ENCODE measurements at places on chromosomes 5 and 9.

- DNase-seq = peak; percentile 29
Observed at GRCh38 chr9:2722715-2723114, 5.4 kb downstream of the KCNV2 start.

GRCh38 chr5:142810081-142810480 is 39.9 kb downstream of the ARHGAP26 start:
- DNase-seq = no peak

- no peak for DNase-seq
Observed at GRCh38 chr5:137836298-137836697, 31.4 kb upstream of the MYOT start.

DNA sequence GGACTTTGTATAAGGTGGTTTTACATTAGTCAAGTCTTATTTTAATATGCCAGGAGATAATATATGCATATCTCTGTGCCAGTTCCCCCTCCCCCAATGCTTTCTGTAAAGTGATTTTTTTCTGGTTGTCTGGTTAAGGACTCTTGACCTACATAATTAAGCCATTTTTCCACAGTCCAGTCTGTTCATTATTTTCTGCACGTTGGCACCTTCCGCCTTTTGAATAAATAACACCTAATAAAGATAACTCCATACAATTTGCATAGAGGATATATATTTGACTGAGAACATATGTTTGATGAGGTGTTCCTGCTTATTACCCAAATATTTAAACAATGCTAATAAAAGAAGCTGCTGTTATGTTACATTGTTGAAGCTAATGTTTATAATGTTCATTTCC is 320.9 kb downstream of the DMAC1 start:
- DNase-seq = no peak

DNA sequence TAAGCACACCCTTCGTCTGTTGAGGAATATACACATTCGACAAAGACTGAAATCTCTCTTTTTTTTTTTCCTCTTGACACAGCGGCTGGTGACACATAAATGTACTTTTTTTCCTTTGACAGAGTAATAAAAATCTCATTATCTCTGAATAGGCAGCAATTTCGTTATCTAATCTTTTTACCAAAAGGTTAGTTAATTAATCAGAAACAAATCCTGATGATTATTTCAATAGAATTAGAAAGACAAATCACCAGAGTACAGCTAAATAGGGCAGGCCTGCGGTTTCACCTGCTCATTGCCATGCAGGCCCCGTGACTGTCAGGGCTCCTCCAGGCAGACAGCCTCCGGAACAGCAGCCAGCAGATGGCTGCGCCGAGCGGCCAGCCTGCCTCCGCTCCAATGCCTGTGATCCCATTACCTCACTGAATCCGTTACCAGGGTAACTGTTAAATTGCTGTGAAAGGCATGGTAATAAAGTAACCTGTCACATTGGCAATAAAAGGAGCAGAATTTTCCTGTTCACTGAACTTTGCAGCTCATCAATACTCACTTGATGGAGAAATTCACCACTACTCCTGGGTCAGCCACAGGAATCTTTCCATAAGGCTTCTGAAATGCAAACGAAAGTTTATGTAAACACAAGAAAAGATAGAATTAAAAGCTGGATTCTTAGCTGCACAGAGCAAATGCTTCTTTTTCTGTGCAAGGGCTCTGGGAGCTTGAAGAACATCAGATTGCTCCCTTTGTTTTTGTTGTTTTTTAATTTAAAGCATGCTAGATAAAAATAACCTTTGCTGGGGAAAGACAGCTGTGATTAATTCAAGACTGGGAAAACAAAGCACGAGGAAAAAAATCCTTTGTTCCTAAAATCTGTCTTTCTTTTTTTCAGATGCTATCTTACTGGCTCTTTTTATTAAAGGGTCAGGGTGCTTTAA is 666.4 kb upstream of the ZNF608 start:
- DNase-seq = peak; percentile 76

- no peak for DNase-seq
Observed at GRCh38 chr5:17182981-17183380, 34.5 kb upstream of the BASP1 start.

DNA sequence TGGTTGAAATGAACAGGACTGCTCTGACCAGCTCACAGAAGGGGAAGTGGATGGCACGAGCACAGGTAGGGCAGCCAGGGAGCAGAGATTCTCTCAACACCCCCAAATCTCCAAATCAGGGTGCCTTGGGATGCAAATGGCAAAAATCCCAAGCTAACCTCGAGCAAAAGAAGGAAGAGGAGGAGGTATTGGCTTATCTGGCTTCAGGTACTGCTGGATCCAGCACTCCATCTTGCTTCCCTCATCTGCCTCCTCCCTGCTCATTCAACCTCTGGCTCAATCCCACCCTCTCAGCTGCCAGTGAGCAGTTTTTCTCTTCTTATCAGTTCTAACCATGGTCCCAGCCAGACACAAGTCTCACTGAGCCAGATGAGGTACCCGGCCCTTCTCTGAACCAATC is 41.6 kb upstream of the GGTA1 start:
- DNase-seq = no peak

GRCh38 chr9:94159069-94159939 is 75.0 kb downstream of the PTPDC1 start:
- DNase-seq = no peak

DNA sequence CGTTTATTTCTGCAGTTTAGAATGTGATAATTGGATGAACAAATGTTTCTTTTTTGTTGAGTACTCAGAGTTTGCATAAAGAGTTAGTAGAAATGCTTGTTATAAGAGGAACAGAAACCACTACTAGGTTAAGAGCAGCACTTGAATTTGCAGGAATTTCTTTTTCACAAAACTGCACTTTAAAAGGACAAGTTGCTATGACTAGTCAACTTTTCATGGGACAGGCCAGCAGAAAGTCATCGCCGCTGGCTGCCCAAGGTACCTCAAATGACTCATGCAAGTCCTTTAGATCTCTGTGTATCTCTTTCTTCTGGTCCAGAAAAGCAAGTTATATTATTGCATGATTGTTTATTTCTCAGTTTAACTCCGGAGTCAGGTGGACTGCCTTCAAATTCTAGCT is 97.3 kb upstream of the HMHB1 start:
- DNase-seq = no peak

DNA sequence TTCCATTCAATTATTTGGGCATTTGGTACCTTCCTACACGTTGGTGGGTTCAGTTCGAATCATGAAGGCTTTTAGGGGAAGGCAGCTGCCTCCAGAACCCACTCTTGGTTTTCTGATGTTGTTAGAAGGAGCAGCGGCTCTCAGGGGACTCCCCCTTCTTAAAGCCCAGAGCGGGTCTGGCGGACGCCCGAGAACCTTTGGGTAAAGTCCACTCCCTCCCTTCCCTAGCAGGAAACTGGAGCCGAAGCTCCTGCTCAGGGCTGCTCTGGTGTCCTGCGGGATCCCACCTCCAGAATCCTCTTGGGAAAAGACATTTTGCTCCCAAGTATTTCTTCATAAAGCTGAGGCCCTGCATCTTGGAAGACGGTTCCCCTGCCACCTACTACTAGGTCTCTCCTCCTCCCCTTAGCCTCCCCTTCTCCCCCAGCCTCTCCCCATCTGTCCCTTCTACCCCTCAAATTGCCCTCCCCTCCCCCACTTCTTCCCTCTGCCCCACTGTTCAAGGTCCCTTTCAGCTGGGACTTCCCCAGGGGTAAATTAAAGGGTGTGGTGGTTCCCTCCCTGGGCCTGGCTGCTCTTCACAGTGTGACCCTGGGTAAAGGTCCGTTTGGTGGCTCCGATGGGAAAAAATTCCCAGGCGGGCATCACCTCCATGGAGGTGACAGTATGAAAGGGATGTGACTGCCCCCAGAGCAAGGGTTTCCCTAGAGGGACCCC is 9.3 kb downstream of the IRX4 start:
- no peak for DNase-seq

- no peak for DNase-seq
Observed at GRCh38 chr9:83425240-83425639, 113.0 kb downstream of the FRMD3 start.

GRCh38 chr9:124399323-124399967 is 15.8 kb downstream of the PSMB7 start:
- DNase-seq = no peak

- no peak for DNase-seq
Observed at GRCh38 chr5:13248253-13248652, 696.2 kb downstream of the DNAH5 start.

GRCh38 chr9:92590377-92590776 is 54.6 kb upstream of the ECM2 start:
- DNase-seq = no peak

- no peak for DNase-seq
Observed at GRCh38 chr5:152608458-152608857, 203.4 kb upstream of the NMUR2 start.

DNA sequence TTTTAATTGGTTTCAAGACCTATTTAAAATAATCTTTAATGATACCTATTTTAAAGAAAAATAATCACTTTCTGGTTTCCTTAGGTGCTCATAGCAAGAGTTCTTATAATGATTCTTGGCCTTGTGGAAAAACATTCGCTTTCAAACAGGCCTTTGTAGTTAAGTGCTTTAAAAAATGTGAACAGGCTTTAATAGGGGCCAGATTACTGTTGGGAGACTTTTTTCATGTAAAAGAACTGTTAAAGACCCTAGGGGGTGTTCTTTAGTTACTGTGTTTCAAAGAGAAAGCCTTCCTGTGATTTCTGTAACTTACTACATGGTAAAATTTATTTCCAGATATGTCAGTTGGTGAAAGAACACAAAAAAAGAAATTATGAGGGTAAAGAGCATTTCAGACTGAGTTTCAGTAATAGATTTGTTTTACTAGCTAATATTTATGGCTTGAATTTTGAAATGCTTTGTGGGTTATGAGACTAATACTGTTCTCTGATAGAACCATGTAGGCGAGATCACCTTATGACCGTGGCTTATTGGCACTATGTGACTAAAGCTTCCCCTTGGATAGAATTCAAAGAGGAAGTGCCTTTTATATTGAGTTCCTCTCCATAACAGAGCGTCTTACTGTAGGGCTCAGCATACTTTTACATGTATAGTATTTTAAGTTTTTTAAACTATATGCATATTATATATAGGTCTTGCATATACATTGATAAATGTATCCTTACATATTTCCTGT is 70.7 kb downstream of the CSNK1G3 start:
- no peak for DNase-seq

DNA sequence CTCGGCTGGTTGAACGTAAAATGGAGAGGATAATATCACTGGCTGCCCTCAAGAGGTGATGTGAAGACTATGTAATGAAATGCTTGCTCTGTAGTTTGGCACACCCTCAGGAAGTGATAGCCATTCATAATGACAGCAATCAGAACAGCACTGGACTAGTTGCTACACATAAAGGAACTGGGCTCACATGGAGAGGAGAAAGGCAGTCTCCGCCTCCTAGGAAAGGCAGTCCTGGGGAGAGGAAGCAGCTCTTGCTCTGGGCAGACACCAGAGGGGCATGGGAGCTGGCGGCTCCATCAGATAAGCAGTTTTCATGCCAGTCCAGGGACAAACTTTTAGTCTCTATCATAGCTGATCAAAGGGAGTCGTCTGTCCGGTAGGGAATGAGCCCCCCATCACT is 46.9 kb downstream of the ARHGEF37 start:
- DNase-seq = no peak

DNA sequence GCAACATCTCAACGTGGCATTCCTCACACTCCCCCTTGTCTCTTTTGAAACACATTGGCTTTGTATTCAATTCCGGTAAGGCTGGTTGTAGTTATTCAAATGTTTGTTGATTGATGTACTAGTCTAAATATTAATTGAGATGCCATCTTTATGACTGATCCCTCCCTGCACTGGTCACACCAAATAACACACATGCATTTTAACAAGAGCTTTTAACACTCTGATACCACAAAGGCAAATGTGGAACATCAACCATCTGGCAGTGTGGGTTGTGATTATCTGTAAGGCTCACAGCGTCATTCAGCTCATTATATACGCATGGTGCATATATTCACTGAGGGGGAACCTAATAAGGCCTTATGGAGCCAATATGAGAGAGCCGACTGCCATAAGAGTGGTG is 305.0 kb downstream of the TENT4A start:
- no peak for DNase-seq

DNA sequence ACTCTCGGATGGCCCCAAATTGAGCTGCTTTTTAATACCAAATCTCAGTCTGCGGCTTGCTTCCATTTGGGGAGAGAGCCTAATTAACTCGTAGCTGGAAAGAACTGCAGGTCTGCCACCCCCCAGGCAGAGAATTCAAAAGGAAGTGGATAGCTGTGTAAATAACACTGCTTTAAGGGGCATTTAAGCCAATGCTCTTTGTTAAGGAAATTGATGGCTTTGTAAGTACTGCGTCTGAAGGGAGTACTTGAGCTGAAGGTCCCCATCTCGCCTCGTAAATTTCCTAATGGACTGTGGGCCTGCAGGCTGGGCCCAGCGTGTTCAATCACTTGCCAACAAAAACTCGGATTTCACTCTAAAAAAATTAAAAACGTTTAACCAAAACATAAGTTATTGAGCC is 132.7 kb downstream of the PAPPA start:
- DNase-seq = no peak

GRCh38 chr9:90053027-90053426 is 448.2 kb downstream of the GADD45G start:
- DNase-seq = no peak

GRCh38 chr5:129935626-129936025 is 31.4 kb downstream of the CHSY3 start:
- no peak for DNase-seq

DNA sequence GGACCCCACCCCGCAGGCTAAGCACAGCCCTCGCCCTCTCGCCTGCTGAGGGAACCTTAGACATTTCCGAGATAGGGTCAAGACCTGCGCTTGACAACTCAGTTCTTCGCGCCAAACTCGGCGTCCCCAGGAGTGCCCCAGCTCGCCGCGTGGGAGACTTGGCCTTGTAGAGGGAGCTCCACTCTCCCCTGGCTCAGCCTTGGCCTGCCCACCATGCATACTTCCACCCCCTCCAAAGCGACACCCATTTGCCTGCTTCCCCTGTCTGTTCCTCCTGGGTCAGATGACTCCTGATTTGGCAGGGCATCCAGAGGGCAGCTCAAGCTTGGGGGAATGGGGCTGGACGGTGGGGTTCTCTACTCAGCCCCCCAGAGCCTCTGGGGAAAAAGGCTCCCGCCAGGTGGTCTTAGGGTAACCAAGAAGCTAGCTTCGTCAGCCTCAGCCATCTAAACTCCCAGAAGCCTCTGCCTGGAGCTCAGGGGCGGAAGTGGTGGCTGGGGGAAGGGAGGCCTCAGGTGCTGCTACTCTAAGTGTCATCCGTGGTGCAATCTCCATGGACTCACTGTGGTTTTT is 560 bp downstream of the DOCK2 start:
- no peak for DNase-seq
